Activated CD4-positive, alpha-beta T cell treated with anti-CD3 and anti-CD28 coated beads, Interleukin-2, amount 10 ng/mL, durations not matched to agents 24 days and 14 days (primary cell): ENCODE measurements at places on chromosomes 6 and 20.

DNA sequence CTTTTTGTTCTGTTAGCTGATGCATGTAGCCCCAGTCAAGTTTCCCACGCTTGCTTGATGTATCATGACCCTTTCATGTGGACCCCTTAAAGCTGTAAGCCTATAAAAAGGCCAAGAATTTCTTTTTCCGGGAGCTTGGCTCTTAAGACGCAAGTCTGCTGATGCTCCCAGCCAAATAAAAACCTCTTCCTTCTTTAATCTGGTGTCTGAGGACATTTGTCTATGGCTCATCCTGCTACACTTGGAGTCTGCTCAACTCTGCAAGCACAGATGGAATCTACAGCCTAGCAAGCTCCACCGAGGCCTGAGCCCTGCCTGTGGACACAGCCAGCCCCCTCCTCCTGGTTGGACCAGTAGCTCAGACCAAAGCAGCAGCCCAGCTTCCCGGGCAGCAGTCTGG is 3.4 kb downstream of the CST2 start:
- no peak for DNase-seq

GRCh38 chr6:16267428-16268263 is 29.3 kb downstream of the GMPR start:
- no peak for DNase-seq

GRCh38 chr6:7218406-7218988 is 94.5 kb downstream of the SSR1 start:
- DNase-seq, result no peak

GRCh38 chr20:3313683-3314065 is 74.7 kb upstream of the SLC4A11 start:
- no peak for DNase-seq

DNA sequence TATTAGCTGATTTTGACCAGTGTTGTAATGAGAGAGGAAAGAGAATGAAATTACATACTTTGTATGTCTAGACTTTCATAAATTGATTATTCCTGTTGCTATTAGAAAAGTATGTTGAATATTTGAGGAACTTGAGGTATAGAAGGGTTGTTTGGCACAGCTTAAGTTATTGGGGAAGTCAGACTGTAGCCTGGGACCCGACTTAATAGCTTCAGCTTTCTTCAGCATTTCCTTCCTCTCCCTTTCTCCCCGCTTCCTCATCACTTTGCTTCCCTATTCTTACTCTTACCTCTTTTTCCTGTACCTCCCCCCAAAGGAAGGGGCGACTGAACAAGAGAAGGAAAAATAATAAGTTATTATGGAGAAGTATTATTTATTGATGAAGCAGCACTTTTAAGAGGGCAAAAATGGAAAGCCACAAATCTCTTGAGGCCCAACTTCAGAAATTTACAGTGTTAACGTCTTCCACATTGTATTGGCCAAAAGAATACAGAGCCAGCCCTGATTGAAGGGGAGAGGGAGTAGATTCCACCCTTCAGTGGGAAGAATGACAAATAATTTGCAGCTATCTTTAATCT is 7.4 kb downstream of the SENP6 start:
- DNase-seq, result no peak

DNA sequence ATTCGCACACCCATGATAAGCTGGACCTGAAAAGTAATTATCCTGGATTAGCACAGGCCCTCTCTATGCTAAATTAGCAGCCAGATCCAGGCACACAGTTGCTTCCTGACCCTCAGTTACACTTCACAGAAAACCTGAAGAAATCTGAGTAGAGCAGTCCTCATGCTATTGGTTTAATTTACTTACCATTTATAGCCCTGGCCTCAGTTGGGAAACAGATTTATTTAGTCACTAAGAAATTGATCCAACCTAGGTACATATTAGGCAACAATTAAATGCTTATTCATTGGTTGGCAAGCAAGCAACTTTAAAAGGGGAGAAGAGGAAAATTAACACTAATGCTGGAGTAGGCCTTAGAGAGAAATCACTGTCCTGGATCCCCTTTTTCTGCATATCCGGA is 15.6 kb upstream of the EYA4 start:
- no peak for DNase-seq

DNA sequence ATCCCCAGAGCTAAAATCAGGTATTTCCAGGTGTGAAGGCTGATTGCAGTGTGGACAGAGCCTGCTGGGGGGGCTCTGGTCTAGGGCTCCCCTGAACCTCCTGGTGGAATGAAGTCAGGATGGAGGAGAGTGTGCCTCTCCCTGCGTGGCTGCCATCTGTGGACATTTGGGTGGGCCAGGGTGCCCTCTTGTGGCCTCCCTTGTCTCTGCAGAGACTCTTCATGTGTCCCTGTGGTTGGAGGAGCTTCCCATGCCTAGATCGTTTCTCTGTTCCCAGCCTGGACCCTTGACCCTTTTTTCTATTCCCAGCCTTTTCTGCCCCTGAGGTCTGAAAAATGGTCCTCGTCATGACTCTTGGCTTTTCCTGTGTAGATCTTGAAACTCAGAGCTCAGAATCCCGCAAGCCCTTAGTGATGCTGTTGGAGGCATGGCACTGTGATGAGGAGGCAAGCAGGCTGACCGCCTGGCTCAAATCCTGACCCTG is 9.9 kb upstream of the PSMF1 start:
- peak; percentile 83 for DNase-seq

DNA sequence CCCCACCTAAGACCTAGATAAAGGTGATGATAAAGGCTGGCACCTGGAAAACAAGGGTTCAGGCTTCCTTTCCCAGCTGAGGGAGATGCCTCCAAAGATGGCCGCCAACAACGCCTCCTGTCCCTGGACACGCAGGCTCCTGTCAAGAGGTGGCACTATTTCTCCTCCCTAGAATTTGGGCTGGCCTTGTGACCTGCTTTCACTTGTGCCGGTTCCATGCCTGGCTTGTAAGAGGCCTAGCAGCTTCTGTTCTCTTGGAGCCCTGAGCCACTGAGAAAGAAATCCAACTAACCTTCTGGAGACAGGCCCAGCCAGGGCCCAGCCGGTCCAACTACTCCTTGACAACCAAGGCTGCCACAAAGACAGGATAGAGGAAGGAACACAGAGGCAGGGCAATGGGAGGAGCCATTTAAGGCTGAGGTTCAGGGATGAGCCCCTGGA is 60.2 kb upstream of the RALY start:
- DNase-seq, result peak; percentile 89

- peak; percentile 62 for DNase-seq
Measured at GRCh38 chr20:40757087-40757486, 68.1 kb upstream of the MAFB start.

DNA sequence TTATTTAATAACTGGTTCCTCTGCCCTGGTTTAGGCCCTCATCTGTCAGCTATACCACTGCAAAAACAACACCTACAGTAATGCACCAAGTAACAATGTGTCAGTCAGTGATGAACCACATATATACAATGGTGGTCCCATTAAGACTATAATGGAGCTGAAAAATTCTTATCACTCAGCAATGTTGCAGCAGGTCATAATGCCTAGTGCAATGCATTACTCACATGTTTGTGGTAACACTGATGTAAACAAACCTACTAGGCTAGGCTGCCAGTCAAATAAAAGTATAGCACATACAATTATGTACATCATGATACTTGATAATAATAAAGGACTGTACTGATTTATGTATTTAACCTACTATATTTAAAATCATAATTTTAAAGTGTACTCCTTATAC is 31.3 kb downstream of the RARS2 start:
- DNase-seq, result no peak

DNA sequence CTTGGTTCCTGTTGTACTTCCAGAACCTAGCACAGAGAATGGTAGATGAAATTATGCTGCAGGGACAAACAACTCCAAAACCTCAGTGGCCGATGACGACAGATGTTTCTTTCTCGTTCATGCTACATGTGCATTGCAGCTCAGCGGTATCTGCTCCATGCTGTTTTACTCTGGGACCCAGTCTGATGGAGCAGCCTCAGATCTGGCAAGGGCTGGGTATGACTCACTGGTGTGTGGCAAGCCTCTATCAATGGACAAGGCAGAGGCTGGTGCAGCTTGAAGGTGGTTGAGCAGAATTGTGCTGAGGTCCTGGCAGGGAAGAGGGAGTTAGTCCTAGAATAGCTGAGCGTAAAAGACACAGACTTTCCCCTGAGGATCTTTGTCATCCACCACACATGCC is 10.3 kb upstream of the BLCAP start:
- no peak for DNase-seq

DNA sequence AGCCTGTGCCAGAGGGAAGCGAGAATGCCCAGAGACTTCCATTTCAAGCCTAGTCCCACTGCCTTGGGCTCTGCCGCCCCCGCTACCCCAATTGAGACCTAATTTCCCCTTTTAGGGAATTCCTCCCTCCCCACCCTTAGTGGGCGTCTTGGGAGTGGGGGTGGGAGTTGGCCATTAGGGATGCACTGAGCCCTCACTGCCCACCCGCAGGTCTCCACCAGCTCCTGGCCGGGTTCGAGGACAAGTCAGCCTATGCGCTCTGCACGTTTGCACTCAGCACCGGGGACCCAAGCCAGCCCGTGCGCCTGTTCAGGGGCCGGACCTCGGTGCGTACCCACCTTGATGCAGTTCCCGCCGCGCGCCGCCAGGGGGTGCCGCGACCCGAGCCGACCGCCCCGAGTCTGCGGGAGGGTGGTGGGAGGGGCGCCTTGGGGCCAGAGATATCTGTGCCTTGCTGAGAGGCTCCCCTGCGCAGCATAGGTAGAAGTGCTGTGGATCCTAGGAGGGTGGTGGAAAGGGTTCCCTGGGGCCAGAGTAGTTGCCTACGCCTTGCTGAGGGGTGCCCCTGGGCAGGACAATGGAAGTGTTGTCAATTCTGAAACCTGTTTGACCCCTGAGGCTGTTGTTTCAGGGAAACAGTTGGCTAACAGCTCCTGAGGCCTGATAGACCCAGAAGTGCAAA is 9.2 kb downstream of the ITPA start:
- DNase-seq, result peak; percentile 93

DNA sequence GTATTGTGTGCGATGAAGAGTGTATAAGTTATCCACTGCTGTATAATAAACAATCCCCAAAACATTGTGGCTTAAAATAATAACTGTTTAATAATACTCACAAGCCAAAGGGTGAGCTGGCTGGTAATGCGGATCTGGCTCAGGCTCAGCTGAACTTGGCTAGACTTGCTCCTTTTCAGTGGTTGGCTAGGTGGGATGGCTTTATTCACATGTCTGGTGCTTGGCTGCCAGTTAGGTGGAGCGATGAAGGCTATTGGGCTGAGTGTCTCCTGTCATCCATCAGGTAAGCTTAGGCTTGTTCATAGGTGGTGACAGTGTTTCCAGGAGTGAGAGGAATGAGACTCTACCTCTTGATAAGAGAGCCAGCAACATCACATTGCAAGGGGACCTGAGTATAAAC is 135.0 kb upstream of the ASCC3 start:
- no peak for DNase-seq

DNA sequence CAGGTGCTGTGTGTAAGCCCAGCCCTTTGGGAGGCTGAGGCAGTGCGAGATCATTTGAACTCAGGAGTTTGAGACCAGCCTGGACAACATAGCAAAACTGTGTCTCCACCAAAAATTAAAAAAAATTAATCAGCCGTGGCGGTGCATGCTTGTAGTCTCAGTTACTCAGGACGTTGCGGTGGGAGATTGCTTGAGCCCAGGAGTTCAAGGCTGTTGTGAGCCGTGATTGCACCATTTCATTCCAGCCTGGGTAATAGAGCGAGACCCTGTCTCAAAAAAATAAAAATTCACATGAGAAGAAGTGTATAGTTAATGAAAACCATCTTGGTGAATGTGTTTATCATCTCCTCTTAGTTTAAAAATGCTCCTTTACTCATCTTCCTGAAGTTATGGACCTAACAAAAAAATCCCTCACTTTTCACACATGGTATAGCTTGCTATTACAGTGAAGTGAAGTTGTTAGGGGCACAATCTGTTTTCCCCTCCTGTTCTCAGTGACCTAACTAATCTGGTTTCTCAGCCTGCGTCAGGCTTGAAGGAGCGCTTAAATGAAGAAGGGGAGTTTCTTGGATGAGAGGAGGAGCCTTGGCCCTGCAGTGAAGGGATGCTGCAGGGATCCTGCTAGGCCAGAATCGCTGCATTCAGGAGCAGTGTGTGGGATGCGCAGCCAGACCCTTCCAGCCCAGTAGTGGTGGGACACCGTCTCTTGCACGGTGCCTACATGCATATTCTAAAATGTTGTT is 45.3 kb downstream of the JARID2 start:
- DNase-seq, result no peak
